ENCODE measurements at places on chromosomes 2 and 18.

DNA sequence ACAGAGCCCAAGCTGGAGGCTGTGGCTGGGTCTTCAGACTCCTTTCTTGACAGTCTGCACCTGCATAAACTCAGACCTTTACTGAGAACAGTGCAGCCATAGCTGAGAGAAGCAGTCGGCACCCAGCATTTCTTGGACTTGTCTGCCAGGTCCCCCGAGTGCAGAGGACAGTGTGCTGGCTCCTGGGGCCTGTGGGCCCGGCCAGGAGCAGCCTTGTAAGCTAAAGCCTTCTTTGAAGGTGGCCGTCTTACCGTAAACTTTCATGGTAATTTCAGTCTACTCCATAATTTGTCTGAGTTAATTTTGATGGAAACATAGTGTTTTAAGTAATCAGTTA lies 70.9 kb downstream of the LRRFIP1 start:
- DNase-seq, result no peak

GRCh38 chr2:27185331-27186026 lies 26.4 kb upstream of the ATRAID start:
- no peak for DNase-seq

- DNase-seq, result no peak
These were observed 114.5 kb downstream of the TTC27 start for GRCh38 chr2:32742376-32742775.

- no peak for DNase-seq
These were observed 42.1 kb upstream of the SNED1 start for GRCh38 chr2:240956171-240956934.

- DNase-seq, result no peak
These were observed 41.3 kb downstream of the CAPN13 start for GRCh38 chr2:30765876-30766470.

DNA sequence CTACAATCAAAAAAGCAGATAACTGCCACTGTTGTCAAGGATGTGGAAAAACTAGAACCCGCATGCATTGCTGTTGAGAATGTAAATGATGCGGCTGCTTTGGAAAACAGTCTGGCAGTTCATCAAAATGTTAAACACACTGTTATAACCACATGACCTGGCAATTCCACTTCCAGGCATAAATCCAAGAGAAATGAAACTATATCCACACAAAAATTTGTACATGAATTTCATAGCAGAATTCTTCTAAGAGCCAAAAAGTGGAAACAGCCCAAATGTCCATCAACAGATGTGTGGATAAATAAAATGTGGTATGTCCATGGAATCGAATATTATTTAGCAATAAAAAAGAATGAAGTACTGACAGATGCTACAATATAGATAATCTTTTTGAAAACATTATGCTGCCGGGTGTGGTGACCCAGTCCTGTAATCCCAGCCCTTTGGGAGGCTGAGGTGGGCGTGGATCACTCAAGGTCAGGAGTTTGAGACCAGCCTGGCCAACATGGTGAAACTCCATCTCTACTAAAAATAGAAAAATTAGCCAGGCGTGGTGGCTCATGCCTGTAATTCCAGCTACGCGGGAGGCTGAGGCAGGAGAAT lies 32.0 kb downstream of the ERCC3 start:
- no peak for DNase-seq

- no peak for DNase-seq
These were observed 535.2 kb upstream of the CDH2 start for GRCh38 chr18:28712172-28712571.

GRCh38 chr18:70082430-70082829 lies 123.1 kb downstream of the RTTN start:
- DNase-seq, result no peak

GRCh38 chr2:223300326-223300725 lies 248.3 kb downstream of the KCNE4 start:
- DNase-seq, result no peak

- no peak for DNase-seq
These were observed 519.6 kb upstream of the LINC00305 start for GRCh38 chr18:64668461-64668962.

- no peak for DNase-seq
These were observed 137.4 kb upstream of the CTDP1 start for GRCh38 chr18:79542213-79542612.

- no peak for DNase-seq
These were observed 96.8 kb downstream of the TGFA start for GRCh38 chr2:70456585-70457495.

DNA sequence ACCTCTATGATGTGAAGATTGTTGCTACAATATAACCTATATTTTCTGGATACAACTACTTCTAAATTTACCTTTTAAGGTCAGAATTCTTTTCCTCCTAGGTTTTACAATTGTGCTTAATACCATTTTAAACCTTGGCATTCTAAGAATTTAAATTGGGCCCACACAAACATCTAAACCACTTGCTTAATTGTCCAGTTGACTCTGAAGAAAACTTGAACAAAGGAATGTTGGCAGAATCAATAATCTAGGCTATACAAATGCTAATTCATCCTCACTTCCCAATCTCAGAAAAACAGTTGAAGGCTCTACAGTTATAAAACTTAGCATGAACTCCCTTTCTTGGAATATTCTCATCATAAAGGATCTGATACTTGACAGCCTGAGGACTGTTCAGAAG lies 84.3 kb downstream of the RPRM start:
- no peak for DNase-seq

GRCh38 chr18:3256693-3257626 lies 5.0 kb upstream of the MYL12B start:
- DNase-seq, result no peak

GRCh38 chr2:139237023-139237422 lies 456.8 kb upstream of the NXPH2 start:
- no peak for DNase-seq

Measured in stimulated activated CD8-positive, alpha-beta memory T cell treated with anti-CD3 and anti-CD28 coated beads, Interleukin-7, amount 100 ng/mL, for 4 hours (primary cell).